ENCODE measurements at places on chromosomes 6 and 20. TPM values are rescaled to one million over a fixed set of nuclear protein-coding genes. Genes with fewer than 3 reads are reported as not detected.

DNA sequence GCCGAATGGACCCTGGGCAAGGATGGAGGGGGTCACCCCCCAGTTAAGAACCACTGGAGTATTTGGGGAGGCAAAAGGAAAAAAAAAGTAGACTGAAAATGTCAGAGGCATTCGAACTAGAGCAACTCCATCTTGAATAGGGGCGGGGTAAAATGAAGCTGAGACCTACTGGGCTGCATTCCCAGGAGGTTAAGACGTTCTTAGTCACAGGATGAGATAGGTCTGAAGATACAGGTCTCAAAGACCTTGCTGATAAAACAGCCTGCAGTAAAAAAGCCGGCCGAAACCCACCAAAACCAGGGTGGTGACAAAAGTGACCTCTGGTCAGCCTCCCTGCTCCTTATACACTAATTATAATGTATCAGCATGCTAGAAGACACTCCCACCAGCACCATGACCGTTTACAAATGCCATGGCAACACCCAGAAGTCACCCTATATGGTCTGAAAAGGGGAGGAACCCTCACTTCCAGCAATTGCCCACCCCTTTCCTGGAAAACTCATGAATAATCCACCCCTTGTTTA is 70.4 kb upstream of the KCNG1 start:
- no peak for DNase-seq

DNA sequence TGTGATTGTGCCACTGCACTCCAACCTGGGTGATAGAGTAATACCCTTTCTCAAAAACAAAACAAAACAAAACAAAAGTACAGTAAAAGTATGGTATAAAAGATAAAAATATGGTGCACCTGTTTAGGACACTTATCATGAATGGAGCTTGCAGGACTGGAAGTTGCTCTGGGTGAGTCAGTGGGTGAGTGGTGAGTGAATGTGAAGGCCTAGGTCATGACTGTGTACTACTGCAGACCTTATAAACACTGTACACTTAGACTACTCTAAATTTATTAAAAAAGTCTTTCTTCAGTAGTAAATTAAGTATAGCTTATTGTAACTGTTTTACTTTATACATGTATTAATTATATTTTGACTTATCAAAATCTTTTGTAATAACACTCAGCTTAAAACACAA is 46.0 kb downstream of the ZFP64 start:
- no peak for DNase-seq

DNA sequence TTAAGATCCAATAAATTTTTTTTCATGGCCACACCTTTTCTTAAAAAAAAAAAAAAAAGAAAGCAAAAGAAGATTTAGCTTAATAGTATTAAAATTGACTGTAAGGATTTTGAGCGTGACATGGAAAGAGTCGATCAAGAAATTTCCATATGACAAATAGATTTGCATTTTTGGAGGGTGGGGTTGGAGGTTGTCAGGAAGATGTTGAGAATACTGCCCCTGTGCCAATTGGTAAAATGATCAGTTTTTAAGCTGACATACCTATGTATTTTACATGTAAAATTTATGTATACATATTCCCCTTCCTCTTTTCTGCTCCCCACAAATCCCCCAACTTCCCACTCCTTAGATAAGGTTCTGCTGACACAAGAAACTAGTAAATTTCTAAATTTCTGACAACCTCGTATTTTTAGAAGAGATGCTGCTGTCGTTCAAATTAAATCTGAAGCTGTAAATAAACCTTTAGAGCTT is 520.9 kb downstream of the CD83 start:
- no peak for DNase-seq

- DNase-seq, result no peak
These were observed 65.9 kb downstream of the PREP start for GRCh38 chr6:105336986-105337385.

GRCh38 chr6:158051968-158052367 is 70.3 kb downstream of the SYNJ2 start:
- no peak for DNase-seq

- DNase-seq, result no peak
These were observed 105.4 kb upstream of the PLEKHG1 start for GRCh38 chr6:150494241-150494640.

DNA sequence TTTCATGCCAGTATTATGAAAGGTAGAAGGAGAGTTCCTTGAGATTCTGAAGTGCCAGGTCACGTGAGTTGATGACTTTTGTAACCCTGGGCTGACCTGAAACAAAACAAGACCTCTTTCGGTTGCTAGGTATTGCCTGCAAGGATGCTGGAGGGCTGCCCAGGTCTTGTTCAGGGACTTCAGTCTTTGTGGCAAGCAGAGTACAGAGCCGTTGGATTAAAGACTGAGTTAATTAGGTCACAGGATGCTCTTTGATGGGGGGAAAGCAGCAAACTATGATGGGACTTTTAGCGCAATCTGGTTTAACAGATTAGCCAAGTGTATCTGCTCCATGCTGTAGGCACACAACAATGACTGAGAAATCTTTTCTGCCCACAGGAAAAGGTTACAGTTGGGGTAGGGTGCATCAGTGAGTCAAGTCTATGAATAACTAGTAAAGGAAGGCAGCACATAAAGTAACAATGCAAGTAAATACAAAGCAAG is 12.8 kb upstream of the ELOVL5 start:
- DNase-seq, result no peak

- DNase-seq, result no peak
These were observed 19.4 kb upstream of the EIF2S2 start for GRCh38 chr20:34131491-34131890.

DNA sequence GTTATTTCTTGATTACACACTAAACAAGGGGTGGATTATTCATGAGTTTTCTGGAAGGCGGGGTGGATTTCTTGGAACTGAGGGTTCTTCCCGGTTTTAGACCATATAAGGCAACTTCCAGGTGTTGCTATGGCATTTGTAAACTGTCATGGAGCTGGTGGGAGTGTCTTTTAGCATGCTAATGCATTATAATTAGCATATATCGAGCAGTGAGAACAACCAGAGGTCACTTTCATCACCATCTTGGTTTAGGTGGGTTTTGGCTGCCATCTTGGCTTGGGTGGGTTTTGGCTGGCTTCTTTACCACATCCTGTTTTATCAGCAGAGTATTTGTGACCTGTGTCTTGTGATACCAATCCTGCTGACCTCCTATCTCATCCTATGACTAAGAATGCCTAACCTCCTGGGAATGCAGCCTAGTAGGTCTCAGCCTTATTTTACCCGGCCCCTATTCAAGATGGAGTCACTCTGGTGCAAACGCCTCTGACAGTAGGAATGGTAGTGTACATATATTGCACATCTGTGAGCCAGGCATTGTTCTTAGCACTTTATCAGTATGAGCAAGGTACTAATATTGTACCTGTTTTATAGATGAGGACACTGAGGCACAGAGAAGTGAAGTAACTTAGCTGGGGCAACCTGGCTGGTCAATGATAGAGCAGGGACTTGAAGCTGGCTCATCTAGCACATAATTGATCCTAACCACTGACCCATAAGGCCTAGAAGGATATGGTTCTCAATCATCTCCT is 203.7 kb downstream of the NFATC2 start:
- no peak for DNase-seq

DNA sequence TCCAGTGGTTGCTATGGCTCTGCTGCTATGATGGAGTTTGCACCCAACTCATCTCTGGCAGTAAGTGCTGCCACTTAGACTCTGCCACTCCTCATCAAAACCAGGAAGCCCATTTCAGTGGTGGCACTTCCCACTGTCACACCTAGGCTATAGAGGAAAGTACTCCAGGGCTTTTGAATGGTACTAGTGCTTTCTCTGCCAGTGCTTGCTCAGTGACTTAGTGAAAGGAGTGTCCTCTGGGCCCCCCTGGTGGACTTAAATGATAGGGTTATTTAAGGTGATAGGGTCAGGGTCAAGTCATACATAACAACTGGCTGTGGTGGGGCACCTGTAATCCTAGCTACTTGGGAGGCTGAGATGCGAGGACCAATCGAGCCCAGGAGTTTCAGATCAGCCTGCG is 22.8 kb downstream of the FITM2 start:
- DNase-seq, result no peak

- DNase-seq, result no peak
These were observed 16.4 kb upstream of the BMP7 start for GRCh38 chr20:57282670-57283361.

DNA sequence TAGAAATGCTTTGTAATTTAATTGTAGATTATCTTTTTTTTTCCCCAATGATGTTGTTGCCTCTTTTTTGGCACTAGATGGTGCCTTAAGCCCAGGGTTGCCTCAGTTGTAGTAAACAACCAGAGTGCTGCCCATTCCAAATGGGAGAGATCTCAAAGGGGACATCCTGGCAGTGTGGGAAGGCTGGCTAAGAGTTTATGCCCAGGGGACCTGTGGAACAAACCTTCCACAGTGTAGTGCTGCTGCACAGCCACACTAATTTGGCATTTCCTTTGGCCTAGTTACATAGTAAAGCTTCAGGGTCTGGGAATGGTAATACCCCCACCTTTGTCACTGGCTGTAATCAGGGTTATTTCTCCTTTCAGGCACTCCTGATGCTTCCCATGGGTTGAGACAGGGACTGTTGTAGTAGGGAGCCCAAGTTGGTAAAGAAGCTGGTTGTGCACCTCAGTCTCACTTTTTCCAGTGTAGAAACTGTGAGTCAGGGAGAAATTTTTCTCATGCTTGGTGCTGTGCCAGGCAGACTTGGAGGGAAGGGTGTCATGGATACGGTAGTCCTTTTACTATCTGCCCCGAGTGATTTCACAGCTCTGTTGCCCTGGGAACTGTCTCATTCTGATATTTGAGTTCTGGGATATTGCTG is 177.8 kb upstream of the ECI2 start:
- DNase-seq, result no peak

GRCh38 chr6:84123186-84123585 is 89.6 kb downstream of the MRAP2 start:
- no peak for DNase-seq

DNA sequence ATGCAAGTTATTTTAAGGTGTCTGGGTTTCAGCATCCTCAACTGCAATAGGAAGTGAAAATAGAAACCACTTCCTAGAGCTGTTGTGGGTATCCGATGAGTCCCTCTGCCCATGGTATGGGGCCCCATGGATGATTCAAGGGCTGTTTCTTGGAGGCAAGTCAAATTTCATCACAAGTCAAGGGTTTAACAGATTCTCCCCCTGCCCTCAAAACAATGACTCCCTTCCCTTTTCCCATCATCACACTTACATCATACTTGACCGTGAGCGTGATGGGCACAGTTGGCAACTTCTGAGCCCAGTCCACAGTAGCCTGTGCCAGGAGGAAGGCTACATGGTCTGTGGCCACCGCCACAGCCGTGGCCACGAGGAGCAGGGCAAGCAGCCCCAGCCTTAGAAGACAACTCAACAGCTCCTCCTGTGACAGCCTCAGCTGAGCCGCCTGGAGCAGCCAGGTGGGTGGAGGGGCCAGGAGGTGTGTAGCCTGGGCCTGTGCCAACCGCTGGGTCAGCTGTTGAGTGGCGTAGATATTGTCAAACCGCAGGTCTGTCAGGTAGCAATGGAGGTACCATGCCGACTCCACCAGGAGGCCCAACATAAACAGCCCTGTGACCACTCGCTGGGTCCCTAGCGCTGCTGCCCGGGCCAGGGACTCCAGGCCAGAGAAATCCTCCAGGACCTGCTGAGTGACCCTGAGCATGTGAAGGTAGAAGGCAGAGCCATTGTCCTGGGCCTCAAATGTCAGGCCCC is 5.2 kb downstream of the OCSTAMP start:
- no peak for DNase-seq

- DNase-seq, result no peak
These were observed 165.0 kb upstream of the RNF217 start for GRCh38 chr6:124797224-124797623.

- DNase-seq, result no peak
These were observed 118.1 kb downstream of the MYB start for GRCh38 chr6:135299256-135299655.

- DNase-seq, result no peak
These were observed 17.9 kb downstream of the SH3BGRL2 start for GRCh38 chr6:79649016-79649415.

- no peak for DNase-seq
These were observed 130.0 kb upstream of the GMDS start for GRCh38 chr6:2375443-2375842.

DNA sequence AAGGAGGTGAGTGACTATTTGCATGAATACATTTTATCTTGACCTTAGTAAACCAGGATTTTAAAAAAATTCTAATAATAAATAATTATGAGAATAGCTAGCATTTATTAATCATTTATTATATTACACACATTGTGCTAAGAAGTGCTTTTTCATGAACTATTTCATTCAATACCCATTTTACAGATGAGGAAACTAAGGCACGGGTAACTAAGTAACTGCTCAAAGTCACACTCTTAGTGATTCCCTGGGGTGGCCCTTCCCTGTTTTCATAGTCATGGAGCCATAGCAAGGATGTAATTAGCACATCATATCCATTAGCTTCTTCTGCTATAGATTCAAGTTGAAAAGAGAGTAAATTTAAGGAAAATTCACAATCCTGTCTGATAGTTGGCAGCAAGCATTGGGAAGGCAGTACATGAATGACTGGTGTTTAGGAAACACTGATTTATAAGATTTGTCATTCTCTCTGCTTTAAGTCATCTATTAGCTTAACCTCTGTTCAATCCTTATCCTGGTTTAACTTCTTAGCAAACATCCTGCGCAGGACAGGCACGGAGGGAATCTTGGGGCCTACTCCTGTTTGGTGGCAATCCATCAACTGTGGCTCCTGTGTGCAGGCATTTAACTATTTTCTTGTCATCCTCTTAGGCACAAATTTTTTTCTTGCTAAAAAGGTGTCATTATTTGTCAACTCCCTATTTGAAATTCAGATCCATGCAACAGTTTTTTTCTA is 68.3 kb downstream of the RIN2 start:
- DNase-seq, result no peak

DNA sequence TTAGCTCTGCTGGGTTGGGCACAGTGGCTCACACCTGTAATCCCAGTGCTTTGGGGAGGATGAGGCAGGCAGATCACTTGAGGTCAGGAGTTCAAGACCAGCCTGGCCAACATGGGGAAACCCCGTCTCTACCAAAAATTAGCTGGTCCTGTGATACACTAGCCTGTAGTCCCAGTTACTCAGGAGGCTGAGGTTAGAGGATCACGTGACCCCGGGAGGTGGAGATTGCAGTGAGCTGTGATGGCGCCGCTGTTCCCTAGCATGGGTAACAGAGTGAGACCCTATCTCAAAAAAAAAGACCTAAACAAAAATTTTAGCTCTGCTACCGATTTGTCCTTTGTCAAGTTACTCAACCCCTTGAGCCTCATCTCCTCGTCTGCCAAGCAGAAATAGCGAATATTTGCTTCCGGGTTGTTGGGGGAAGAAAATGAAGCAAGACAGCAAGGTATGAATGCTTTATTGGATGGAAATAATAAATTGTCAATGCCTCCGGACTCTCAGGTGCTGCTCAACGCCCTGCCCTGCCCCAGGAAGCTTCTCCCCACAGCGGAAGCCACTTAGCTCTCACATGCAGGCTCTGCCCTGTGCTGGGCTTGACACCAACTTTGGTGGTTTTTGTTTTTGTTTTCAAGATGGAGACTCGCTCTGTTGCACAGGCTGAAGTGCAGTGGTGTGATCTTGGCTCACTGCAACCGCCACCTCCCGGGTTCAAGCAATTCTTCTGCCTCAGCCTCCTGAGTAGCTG is 24.9 kb upstream of the ITCH start:
- no peak for DNase-seq

The SLC17A2 gene
- not detected for total RNA-seq

The PTGIS gene
- 2.7 TPM for total RNA-seq

The LHFPL5 gene
- 6.1 TPM for total RNA-seq

The IMPG1 gene
- total RNA-seq, result 0.66 TPM

The FHL5 gene
- total RNA-seq, result 4.6 TPM

The SLC17A9 gene
- 0.58 TPM for total RNA-seq

The MAP1LC3A gene
- total RNA-seq, result 130 TPM
